ENCODE measurements at places on chromosomes 1 and 21.
A peak's percentile ranks its signal among the peaks of the same experiment; 100 is the strongest.

DNA sequence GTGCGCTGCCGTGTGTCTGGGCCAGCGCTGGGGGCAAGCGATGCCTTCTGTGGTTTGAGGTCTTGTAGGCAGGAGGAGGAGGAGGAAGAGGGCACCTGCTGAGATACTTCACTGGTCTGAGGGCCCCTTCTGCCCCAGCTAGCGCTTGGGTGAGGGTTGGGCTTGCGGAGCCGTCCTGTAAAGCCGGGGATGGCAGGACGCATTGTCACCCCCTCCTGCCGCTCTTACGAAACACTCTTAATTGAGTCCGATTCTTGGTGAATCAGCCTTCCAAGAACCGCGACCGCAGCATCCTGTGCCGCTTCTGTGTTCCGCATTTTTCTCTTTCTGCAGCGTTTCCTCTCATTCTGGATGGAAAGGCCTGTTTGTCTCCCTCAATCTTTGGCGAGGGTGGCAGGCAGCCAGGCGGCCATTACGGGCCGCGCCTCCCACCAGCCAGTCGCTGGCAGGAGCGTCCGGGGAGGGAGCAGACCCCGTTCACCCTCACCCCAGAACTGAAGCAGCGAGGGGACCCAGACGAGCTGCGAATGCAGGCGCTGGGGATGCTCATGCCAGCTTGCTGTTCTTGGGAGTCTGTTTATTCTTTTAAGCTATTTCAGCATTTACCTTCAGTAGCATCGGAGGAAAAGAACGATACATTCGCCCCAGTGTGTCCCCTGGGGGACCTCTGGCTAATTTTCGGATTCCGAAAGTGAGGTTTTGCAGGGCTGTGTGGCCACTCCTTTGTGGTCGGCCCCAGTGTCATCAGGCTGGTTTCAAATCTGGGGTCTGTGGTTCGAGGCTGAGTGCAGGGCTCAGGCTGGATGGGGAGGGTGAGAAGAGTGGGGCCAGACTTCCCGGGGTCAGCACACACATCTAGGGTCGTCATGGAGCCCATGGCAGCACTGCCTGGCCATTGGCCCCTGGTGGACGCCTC lies 62.7 kb downstream of the SKI start:
- peak; percentile 97 for DNase-seq

DNA sequence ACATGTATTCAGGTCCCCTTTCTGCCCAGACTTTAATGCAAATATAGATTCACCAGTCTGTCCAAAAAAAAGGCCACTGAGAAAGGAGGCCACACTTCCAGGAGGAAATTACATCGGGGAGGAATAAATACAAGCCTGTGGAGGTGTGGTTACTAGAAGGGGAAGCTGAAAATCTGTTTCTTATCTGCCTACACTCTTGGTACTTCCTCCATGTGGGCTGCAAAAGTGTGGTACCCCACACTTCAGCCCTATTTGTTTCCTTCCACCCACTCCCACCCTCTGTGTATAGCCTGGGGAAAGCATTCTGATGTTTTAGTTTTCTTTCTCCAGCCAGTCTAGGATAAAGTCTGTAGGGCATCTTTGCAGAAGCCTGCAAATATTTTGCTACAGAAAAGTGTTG lies 38.4 kb downstream of the UTP25 start:
- no peak for DNase-seq

DNA sequence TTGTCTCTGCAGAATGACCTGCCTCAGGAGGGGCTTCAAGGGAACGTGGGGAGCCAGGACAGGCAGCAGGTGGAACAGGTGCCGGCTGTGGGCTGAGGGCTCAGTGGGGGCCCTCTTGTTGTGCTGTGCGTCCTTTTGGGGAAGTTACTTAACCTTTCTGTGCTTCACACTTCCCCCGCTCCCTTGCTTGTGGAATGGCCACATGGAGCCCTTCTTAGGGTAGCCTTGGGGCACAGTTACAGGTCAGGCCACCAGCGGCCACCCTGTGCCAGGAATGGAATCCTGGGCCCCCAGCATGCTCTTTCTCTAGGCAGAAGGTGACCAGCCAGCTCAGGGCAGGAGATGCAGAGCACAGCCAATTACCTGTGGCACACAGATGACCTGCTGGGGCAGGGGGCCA lies 2.6 kb downstream of the IKBKE start:
- no peak for DNase-seq

DNA sequence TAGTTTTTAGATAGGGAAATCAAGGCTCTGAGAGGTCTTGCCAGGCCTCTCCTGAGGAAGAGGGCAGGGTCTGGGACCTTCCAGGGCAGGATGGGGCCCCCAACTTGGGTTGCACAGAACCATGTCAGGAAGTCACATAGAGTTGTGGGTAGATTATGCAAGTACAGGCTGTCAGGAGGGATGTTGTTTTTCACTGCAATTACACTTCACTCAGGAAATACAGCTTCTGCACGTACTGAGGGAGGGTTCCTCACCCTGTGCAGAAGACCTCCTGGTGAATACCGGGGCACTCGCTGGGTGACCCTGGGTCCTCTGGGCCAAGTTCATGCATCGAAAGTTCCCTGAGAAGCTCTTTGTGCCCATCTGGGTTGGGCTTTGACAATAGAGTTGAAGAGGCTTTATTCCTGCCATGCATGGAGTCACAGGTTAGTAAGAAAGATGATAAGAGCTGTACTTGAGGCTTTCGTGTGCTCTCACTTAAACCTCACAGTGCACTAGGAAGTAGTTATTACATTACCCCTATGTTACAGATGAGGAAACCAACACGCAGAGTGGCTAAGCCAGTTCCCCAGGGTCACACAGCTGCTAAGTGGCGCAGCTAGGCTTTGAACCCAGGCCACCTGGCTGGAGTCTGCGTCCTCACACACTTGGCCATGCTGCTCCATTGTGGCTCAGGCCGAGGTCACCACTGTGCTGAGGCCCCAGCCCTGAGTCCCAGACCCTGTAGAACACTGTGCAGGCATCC lies 16.2 kb upstream of the TNFRSF1B start:
- DNase-seq, result no peak

DNA sequence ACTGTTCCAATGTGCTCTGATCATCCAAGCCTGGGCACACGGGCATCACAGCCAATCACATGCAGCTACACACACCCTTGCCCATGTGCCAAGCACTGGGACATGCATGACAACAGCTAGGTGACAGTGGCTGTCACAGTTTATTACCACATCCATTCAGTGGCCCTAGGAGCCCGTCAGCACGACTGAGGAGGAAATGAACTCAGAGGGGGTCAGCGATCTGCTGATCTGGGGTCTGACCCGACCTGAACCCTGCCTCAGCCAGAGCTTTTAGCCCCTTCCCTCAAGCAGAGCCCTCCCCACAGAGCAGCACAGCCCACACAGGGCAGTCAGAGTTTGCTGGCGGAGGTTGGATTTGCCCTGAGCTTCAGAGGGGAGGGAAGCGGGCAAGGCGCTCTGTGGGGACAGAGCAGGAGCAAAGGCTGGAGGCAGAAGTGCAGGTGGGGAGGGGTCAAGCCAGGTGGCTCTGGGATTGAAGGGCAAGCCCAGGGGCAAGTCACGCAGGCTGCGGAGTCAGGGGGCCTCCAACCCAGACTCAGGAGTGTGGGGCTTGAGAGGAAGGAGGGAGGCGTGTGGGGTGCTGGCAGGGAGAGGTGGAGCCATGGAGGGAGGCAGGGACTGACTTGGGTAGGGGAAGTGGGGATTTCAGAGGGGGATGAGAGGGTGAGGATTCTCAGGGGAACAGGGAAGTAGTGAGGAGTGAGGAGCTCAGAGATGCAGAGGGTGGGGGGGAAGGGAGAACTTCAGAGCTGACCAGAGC lies 10.4 kb downstream of the SH3BGRL3 start:
- DNase-seq, result no peak

GRCh38 chr1:14495381-14495780 lies 103.1 kb upstream of the KAZN start:
- DNase-seq, result no peak

GRCh38 chr1:57142999-57143398 lies 177.2 kb upstream of the C8B start:
- DNase-seq, result no peak

DNA sequence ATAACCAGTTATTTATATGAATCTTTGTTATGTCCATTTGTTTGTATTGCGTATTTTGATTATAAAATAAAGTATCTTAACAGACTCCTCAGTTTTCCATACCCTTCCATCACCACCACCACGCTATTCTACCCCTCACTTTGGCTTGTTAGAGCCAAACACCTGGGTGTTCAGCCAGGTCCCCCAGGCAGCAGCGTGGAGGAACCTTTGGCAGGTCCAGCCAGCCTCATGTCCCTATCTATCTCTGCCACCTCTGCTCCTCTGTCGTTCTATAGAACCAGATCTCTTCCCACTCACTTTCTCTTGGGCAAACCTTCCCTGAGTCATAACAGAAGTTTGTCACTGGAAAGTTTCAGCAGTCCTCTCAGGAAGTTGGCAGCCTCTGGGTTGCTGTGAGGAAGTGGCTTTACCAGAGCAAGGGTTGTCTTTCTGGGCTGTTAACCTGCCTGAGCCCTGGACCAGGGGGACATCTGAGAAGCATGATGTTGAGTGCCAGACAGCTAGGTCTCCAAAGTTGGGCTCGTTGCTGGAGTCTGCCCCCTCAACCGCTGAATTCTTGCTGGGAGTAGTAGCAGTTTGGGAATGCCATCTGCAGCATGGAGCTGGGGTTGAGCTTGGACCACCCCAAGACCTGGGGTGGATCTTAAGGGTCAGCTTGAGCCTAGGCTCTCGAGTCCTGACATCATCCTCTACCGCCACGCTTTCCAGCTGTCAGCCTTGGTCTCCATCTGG lies 996 bp upstream of the SH3BGRL3 start:
- peak; percentile 58 for DNase-seq

DNA sequence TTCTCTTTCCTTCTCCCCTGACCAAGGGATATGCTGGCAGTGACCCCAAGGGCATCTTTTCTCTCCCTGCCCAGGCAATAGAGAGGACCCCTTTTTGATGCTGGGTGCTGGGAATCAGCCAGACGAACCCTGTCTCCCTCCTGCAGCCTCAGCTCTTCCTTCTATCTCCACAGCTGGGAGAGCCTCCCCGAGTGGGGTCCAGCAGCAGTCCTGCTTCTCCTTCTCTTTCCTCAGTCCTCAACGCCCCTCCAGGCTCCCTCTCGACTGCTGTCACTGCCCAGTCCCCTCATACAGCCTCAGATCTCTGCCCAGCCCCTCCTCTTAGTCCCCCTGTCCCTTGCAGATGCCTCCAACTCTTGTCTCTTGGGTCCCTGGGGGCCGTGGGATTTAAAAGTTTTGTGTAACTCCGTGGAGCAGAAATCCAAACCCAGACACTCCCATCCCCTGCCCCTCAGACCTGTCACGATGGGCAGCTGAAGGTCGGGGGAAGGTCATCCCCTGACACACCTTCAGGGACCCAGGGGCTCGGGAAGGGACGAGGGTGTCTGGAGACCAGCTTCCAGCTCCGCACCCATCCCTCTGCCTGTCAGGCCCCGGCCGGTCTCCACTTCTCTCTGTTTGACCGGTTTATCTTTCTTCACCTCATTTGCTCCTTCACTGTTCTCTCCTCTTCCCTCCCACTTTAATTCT lies 5.8 kb upstream of the ETV3L start:
- no peak for DNase-seq

GRCh38 chr1:225427235-225428067 lies at the start of gene LBR:
Gene LBR (minus strand): TSS chr1:225428038. CDS start chr1:225424075, 3,963 bp downstream.
- no peak for DNase-seq

GRCh38 chr1:169053196-169053595 lies 53.3 kb upstream of the ATP1B1 start:
- no peak for DNase-seq

GRCh38 chr21:43727519-43728153 lies 8.7 kb downstream of the PDXK start:
- DNase-seq, result no peak

- peak; percentile 83 for DNase-seq
Measured at GRCh38 chr1:8702850-8703810, 114.3 kb downstream of the RERE start.

GRCh38 chr1:99003581-99004253 lies 944 bp downstream of the PLPPR5 start:
- no peak for DNase-seq

DNA sequence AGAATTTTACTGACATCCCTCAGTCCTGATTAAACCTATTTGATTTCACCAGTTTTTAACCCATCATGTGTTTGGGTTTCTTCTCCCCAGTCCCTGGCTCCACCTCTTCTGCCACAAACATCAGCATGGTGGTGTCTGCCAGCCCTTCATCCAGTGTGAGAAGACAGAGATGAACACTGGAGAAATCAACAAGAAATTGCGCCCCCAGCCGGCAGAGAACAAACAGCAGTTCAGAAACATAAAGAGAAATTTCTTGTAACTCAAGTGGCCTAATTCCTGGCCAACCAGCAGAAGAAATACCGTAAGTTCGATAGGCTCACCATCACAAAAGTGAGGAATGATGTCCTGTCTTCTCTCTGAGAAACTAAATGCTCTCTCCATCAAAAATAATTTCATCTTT lies 18.3 kb downstream of the S100A11 start:
- no peak for DNase-seq

GRCh38 chr1:183697814-183698590 lies 44.9 kb upstream of the APOBEC4 start:
- DNase-seq, result no peak

- no peak for DNase-seq
Measured at GRCh38 chr1:180907313-180908055, 5.2 kb upstream of the KIAA1614 start.

DNA sequence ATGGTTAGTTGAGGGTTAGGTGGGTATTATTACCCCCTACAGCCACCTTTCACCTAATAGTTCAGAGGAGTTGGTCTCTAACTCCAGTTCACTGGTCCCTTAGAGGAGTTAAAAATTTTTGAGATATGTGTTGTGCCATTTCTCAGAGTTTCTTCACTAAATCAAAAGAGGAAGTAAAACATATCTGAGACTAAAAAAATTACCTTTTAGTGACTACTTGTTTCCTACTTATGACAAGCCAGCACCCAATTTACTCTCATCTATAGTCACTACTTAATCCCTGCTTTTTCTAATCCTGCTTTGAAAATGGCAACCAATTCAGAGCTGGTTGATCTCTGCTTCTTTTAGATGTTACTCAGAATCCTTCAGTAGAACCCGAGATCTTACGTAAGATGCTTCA lies 1316.8 kb upstream of the B3GALT2 start:
- no peak for DNase-seq

DNA sequence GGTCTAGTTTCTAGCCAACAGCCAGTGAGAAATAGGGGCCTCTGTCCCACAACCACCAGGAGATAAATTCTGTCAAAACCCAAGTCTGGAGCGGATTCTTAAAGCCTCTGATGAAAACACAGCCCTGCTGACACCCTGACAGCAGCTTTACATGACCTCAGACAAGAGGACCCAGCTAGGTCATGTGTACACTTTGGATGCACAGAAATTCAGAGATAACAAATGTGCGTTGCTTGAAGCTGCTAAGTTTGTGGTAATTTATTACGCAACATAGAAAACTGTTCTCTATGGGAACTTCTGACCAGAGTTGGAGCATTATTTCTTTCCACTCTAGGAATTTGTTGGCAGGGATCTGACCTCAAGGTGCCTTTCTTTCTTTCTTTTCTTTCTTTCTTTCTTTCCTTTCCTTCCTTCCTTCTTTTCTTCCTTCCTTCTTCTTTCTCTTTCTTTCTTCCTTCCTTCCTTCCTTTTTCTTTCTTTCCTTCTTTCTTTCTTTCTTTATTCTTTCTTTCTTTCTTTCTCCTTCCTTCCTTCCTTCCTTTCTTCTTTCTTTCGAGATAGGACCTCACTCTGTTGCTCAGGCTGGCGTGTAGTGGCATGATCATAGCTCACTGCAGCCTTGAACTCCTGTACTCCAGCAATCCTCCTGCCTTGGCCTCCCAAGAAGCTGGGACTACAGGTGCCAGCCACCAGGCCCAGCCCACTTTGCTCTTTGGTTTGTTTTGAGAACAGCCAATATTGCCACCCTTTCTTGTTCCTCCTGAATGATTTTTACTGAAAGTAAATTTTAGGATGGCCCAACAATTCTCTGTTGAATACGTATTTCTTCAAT lies 14.9 kb upstream of the HMGCS2 start:
- no peak for DNase-seq
